ENCODE measurements at places on chromosomes 11 and 22.
A peak's percentile ranks its signal among the peaks of the same experiment; 100 is the strongest.

GRCh38 chr11:45362636-45363035 is 76.5 kb upstream of the SYT13 start:
- DNase-seq: no peak

DNA sequence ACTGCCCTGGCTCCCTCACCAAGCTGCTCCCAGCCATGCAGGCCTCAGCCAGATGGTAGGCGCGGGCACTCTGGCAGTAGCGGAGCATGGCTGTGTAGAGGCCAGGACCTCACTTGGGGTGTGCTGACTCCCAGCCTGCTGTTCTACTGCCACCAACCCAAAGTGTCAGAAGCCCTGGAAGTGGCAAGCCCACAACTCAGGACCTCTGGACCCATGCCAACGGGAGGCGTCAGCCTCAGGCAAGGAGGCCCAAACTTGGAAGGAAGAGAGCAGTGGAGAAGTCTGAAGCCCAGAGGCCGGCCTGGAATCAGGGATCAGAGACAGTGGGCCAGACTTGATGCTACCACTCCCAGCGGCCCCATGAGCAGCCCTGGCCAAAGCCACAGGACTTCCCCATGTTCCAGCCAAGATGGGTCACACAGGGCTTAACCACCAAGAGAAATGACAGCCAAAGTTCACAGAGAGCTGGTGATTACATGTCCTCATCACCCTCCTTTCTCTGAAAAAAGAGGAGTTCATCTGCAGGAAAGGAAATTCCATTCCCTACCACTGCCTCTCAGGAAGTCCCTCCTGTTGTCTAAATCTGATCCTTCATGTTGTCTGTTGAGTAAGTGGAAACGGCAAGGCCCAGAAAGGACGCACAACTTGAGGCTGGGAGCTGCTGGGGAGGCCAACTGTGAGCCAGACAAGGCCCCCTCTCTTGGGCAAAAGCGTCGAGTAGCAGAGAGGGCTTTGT is 4.4 kb downstream of the ARRB1 start:
- no peak for DNase-seq

GRCh38 chr11:83252266-83252665 is 33.9 kb downstream of the CCDC90B start:
- no peak for DNase-seq

GRCh38 chr22:39727541-39727940 is 157.0 kb downstream of the CACNA1I start:
- no peak for DNase-seq

DNA sequence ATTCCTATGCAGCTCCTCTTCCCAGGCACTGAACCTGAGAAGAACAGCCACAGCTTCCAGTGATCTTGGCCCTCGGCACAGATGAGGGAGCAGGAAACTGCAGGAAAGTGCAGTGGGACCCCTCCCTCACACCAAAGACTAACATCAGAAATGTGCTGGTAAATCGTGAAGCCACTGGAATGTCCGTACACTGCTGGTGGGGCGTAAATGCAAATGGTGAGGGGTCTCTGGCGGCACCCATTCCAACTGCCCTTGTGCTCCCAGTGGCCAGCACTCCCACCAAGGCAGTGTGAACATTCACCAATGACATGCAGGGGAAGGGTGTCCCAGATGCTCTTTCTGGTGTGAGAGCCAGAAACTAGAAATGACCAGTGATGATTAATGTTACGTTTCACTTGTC is 574.0 kb downstream of the BRD1 start:
- DNase-seq: no peak

DNA sequence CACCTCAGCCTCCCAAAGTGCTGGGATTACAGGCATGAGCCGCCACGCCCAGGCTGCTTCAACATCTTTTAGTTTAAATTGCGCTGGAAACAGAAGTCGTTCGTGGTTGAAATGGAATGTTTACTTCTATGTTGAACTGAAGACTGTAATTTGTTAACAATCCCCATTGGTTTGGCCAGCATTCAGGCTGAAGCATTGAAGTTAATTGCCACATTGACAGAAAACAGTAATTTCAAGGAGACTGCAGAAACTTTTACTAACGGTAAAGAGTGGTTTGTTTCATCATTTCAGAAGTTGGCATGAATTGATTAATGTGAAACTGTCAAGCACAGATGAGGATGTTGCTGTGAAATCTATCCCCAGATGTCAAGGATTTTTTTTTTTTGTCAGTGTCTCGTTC is 14.2 kb downstream of the AP5B1 start:
- DNase-seq: no peak

DNA sequence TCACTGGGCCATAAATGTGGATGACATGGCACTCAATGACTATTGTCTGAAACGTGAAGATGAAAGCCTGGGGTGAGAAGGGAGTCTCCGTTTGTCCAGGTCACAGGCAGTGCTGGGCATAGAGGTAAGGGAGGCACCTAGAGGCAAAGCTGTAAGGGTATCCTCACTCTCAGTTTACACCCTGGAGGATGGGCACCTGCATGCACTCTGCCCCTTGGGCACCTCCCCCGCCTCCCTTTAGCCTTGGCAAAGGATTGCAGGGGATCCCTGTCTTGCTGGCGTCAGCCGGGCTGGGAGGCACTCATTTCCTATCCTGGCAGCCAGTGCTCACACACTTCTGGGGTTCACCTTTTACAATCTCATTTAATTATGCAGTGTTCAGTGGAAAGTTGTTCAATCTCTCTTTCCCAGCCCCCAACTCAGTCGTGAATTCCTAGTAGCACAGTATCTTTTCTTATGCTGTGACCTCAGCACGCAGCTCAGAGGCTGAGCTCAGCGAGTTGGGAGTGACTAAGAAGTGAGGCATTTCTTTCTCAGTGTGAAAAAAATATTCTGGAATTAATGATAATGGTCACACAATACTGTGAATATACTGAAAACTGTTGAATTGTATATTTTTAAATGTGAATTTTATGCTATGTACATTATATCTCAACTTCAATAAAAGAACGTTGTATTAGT is 866.6 kb downstream of the BRD1 start:
- DNase-seq: no peak

DNA sequence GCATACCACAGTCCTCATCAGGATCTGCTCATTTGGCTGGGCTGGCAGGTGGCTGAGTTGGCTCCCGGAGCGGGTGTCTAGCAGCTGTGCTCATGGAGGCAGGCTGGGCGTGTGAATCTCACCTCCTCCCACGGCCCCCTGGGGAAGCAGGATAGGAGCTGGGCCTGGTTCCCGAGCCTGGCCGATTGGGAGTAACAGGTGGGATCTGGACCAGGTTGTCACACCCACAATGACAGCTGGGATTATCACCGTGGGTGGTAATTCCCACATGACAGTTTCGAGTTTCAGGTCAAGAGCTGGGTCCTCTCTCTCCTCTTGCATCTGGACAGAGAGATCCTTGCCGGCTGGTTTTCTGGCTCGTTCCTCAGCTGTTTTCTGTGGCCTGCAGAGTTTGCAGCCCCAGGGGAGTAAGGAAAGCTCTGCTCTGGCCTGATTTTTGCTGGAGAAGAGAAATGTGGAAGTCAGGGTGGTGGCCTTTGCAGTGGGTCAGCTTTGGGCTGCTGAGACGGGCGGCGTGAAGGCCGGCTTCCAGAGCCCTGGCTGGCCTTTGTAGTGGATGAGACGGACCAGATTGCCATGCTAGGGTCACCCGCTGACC is 57.0 kb downstream of the BCR start:
- DNase-seq: peak; percentile 31

DNA sequence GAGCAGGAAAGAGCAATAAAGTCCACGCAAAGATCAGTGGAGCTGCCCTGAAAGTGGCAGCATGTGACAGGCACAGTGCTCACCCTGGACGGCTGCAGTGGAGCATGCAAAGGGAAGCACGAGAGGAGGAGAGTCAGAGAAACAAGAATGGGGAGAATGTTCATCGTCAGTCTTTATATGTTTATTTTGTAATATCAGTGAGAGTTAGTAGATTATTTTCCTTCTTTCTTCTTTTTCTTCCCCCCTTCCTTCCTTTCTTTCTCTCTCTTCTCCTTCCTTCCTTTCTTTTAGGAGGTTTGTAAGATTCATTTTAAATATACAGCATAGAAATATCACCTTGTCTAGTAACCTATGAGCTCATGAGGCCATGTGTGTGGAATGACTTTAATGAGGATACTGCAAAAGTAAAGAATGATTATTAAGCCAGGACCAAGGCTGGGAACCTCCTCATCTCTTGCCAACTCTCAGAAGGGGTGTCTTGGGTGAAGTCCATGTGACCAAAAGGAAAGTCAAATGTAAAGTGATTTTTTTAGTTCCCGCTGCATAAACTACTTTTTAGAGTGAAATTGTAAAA is 321.1 kb downstream of the AASDHPPT start:
- no peak for DNase-seq

DNA sequence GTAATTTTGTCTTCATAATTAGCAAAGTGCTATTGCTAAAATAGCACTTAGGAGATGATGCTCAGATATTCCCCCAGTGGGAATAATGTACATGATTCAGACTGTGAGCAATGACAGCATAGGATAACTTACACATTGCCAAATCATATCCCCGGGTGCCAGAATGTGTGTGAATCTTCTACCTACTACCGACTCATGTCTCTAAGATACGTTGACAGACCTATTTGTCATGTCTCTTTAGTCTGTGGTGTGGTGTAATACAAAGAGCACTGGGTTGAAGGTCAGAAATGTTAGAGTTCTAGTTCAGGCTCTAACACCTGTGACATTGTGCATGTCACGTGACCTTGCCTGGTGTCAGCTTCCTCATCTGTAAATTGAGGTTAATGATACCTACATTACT is 31.0 kb upstream of the PICALM start:
- no peak for DNase-seq

- peak; percentile 63 for DNase-seq
These were observed 76.9 kb downstream of the KCNJ1 start for GRCh38 chr11:128790196-128790595.

Measured in nucleus accumbens (tissue), 56 donors.